ENCODE measurements at places on chromosomes 12 and 14.

DNA sequence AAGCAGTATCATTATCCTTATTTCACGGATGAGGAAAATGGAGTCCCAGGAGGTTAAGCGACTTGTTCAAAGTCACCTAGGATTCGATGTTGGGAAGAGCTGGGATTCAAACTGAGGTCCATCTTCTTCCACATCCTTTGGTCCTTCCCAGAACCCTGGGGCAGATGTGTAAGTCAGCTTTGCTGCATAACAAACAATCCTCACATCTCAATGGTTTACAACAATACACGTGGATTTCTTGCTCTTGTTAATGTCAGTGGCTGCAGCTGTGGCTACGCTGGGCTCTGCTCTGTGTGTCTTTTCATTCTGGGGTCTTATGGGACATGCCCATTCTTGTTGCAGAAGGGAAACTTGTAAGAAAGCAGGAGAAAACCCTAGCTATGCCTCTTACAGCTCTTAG lies 26.3 kb upstream of the PPP1CC start:
- DNase-seq = no peak

- no peak for DNase-seq
These were observed 366.7 kb downstream of the GALC start for GRCh38 chr14:87626266-87626665.

DNA sequence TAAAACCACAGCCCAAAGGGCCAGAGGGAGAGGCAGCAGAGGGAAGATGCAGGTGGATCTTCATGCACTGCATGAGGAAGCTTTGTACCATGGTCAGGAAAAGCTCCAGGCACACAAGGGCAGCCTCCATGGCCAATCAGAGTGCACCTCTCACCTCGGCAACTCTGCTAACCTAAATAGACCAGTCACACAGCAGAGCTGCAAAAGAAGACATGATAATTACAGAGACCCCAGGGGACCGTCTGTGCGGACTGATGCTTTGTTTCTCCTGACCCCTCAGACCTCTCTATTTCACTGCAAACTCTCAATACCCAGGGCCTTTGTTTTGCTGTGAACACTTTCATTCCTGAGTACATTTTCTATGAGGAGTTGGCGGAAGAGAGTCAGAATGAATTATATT lies 10.7 kb upstream of the TCL1B start:
- DNase-seq = no peak

DNA sequence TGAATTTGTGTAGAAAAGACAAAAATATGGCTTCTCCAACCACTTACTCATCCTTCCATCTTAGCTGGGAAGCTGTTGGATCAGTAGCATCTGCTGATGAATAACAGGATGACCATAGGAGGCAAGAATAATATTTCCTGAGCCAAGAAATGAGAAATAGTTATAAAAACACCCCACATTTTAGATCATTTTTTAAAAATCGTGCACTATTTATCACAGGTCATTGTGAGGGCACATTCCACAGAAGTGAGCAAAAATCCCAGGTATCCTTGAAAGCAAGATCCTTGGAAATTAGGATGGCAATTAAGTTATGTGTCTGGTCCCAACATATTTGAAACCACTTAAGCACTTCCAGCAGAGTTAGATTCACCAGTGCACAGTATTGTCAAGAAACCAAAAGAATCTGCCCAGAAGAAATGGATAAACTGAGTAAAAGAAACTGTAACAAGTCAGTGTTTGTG lies 8.4 kb downstream of the FAR2 start:
- DNase-seq = no peak

DNA sequence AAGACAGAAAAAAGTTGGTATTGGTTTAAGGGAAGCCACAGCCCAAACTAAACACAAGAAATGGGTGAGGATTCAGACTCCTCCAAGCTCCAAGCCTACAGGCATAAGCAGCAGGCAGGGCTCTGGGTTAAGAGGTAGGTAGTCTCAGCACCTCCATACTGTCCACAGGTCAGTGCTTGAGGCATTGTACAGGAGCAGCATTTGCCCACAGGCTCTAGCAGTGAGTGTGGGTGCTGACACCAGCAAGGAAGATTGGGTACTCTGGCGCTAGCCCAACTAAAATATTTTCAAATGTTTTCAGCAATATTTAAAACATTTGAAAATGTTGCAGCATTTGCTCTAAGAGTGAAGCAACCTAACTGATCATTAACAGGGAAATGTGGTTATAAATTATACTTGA lies 33.1 kb downstream of the FERMT2 start:
- DNase-seq = no peak

- no peak for DNase-seq
These were observed 635 bp downstream of the LTA4H start for GRCh38 chr12:96034621-96035282.

- DNase-seq = no peak
These were observed 6.6 kb downstream of the PPHLN1 start for GRCh38 chr12:42332301-42333285.

DNA sequence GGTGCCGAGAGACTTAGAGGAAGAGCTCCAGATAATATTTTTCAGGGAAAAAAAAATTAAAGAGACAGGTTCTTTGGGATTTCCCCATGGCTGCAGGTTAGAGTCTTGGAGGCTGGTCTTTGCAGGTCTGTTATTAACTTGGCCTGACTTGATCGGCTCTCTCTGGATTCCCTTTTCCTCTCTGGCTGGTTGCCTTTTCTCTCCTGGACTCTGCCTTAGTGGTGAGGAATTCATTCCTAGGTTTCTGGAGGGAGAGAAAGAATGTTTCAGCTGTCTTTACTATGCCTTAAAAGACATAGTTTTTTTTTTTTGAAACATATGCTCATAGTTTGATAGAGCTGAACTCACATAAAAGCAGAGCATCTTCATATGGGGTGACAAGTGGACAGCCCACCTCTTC lies 336.3 kb downstream of the BMP4 start:
- DNase-seq = no peak

- DNase-seq = no peak
These were observed 121.3 kb downstream of the RPS29 start for GRCh38 chr14:49464885-49465284.

- DNase-seq = no peak
These were observed 2.3 kb downstream of the INF2 start for GRCh38 chr14:104691546-104692260.

DNA sequence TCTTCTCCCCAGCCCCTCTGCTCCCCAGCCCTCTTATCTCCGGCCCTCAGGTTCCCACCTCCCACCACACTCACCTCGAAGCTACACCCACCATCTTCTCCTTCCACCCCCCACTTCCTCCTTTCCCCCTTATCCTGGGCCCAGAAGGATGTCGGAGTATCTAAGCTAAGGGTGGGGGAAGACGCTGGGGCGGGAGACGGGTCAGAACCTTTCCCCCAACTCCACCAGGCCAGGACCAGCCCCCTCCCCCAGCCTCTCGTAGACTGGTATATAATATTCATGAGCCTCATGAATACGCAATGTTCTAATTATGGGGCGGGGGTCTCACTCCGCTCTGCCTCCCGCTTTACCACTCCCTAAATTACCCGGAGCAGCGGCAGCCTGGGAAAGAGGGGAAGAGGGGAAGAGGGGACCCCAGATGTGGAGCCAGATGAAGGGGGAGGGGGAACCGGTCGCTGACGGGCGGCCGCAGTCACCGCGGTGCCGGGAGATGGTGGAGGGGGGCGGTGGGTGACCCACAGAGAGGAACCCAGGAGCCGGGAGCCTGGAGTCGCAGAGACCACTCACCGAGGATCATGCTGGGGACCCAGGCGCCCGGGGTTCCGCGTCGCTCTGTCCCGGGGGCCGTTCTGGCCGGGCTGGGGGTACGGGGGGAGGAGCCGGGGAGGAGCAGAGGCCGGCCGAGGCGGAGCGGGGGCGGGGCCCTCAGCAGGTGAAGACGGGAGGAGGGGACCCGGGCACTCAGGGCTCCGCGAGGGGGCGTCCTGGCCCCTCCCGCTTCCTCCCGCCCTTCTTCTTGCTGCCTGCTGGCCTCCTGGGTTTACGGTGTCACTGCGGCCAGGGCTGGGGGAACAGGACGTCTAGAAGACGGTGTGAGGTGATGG lies 6.4 kb upstream of the ZNF385A start:
- peak; percentile 42 for DNase-seq

GRCh38 chr12:52742196-52742580 lies 35.0 kb downstream of the KRT76 start:
- DNase-seq = no peak

DNA sequence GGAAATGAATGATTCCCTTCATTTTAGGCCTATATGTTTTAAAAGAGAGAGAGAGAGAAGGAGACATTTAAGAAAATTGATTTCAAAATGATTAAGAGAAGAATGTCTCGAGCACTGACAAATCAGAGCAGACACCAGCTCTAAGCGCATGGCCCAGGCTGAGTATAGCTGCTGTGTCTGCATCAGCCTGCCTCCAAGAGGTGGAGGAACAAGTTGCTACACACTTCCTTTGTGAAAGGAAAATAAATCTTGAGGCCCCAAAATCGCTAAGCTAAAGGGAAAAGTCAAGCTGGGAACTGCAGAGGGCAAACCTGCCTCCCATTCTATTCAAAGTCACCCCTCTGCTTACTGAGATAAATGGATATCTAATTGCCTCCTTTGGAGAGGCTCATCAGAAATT lies 728.7 kb upstream of the TMEM132C start:
- DNase-seq = no peak

DNA sequence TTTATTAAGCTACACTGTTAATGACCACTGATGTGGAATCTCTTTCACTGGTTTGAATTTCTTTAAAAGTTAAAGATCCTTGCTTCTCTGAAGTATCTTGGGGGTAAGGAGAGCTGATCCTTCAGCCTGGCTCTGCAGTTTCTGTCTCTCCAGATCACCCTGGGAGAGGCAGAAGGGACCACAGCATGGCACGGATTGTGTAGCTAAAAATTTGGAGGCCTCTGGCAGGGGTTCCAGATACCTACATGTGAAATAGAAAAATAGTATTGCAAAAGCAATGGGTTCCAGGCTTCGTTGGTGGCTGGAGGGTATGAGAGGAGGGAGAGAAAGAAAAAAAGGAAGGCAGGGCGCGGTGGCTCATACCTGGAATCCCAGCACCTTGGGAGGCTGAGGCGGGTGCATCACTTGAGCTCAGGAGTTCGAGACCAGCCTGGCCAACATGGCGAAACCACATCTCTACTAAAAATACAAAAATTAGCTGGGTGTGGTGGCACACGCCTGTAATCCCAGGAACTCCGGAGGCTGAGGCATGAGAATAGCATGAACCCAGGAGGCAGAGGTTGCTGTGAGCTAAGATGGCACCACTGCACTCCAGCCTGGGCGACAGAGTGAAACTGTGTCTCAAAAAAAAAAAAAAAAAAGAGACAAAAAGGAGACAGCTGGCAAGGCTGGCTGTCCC lies 3.4 kb downstream of the CHST11 start:
- DNase-seq = no peak

GRCh38 chr14:97025722-97026121 lies 228.5 kb downstream of the VRK1 start:
- no peak for DNase-seq

DNA sequence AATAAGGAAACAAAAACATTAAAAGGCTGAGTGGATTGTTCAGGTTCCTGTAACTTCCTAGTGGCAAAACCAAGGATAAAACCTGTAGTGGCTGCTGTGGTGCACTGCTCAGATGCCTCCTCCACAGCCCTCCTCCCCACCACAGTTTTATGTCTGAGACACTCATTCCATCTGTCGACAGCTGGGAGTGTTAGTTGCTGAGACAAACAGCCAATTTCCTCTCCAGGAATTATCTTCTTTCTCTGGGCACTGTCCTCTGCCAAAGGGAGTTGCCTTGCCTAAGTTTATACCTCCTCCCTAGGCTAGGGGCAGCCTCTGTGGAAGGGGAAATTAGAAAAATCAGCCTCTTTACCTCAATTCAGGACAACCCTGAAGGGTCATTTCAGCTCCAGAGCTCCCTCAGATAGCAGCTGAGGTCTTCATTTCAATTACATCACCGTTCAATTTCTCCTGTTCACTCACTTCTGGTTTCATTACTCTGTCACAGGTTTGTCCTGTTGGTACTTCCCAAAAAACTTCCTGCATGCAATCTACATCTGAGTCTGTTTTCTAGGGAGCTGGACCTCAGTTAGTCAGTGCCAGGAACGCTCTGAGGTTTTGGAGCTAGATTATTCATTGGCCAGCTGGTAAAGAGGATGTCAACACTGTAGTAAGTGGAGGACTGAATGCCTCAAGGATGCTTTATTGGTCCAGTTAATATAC lies 74.9 kb upstream of the ATP2B1 start:
- no peak for DNase-seq

DNA sequence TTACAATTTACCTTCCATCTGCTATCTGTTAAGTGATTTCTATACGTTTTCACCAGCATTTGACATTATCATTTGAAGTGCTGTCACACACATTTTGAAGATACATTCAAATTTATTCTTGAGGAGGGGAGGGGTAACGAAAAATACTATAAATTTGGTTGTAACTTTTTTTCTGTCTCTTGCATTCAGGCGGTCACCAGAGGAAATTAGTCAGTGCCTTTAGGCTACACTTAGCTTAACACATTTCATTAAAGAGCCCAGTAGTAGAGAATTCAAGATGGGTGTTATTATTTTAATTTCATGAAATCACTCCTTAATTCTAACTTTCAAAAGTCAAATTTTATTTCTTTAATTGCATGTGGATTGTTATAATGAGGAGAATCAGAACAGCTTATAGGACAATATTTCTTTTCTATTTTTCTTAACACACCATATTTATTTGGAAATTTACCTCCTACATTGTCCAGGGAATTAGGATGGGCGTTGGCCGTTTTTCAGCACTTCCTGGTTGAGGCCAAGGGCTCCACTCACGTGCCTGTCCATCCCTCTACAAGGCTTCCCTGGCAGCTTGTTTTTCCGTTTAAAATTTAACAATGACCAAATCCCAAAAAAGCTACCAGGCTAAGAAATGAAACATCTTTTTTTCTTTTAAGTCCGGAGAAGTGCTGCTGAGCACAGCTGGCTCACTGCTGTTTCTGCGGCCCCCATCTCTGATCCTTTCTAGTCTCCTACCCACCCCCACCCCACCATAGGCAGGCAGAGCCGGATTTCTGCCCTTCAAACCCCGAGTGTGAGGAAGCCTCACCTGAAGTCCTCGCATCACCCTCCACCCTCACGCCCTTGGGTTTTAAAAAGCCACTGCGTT lies 1.1 kb upstream of the FAR2 start:
- no peak for DNase-seq

- no peak for DNase-seq
These were observed 3.6 kb upstream of the KRT5 start for GRCh38 chr12:52523824-52524223.

- no peak for DNase-seq
These were observed 210.4 kb upstream of the FAR2 start for GRCh38 chr12:28938581-28939235.

All from substantia nigra (tissue), 51 donors.